ENCODE measurements at places on chromosomes 4 and X.

- DNase-seq = no peak
Measured at GRCh38 chr4:89357340-89357739, 49.7 kb upstream of the GPRIN3 start.

- DNase-seq = no peak
Measured at GRCh38 chrX:27968352-27968751, 12.9 kb downstream of the DCAF8L1 start.

DNA sequence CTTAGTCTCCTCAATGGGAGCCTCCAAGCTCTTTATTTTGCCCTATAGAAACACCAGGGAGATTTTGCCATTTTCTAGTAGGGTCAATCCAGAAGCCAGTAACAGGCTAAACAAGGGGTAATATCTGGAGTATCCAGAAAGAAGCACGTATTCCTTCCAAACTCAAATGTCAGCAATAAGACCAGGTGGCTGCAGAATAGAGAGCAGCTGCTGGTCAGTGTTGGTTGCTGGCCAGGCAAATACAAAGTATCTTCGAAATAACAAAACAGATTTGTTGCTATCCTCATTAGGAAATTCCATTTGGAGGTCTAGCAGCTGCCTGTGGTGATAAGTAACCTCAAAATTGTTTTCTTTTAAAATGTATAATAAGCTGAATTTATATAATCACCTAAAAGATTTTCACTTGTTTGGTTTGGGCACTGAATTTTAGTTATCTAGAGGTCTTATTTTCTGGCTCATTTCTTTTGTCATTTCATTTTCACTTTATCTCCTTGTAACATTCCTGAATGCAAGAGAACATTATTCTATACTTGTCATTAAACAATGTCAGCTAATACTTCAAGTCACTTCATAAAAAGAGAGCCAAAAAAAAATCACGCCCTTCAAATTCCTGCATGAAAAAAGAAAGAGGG lies 320.6 kb downstream of the DTHD1 start:
- no peak for DNase-seq

GRCh38 chrX:45266456-45266855 lies 65.8 kb upstream of the DIPK2B start:
- no peak for DNase-seq

DNA sequence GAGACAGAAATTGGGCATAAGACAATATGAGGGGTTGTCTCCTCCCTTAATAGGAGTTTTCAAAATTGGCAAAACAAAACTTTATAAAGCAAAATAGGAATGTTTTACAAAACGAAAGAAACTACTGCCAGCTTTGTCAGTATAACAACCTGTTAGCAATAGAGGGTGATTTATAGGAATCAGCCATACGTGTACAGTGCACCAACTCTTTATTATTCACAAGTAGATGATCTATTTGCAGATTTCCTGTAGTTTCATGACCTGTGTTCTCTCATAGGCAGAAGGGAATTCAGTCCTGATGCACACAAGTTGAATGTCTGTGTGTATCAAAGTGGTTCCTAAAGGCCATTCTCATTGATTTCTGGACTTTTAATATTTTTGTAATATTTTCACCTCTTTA lies 116.3 kb downstream of the MFAP3L start:
- no peak for DNase-seq

DNA sequence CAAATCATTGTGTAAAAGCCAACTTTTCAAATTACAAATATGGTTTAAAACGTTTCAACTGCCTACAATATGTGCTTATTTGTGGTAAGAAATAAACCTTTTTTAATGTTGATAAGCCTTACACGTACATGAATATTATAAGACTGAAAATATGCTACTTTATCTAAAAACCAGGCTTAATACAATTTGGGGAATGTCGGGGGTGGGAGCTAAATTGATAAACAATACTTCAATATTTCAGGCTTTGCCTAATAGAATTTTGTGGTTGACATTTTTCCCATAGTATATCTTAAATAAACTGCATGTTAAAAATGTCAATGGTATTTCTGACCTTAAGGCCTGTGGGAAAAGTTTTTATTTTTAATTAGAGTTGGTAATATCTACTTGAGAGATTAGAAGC lies 69.8 kb upstream of the SLIT2 start:
- DNase-seq = no peak

- DNase-seq = no peak
Measured at GRCh38 chr4:109315818-109316217, 13.4 kb upstream of the COL25A1 start.

GRCh38 chrX:39309721-39310152 lies 508.5 kb downstream of the MID1IP1 start:
- DNase-seq = no peak

GRCh38 chr4:129322920-129323319 lies 227.0 kb downstream of the C4orf33 start:
- no peak for DNase-seq

GRCh38 chrX:154444755-154445246 lies 860 bp downstream of the FAM50A start:
- no peak for DNase-seq

- DNase-seq = no peak
Measured at GRCh38 chrX:31314921-31315320, 243.1 kb upstream of the FTHL17 start.

DNA sequence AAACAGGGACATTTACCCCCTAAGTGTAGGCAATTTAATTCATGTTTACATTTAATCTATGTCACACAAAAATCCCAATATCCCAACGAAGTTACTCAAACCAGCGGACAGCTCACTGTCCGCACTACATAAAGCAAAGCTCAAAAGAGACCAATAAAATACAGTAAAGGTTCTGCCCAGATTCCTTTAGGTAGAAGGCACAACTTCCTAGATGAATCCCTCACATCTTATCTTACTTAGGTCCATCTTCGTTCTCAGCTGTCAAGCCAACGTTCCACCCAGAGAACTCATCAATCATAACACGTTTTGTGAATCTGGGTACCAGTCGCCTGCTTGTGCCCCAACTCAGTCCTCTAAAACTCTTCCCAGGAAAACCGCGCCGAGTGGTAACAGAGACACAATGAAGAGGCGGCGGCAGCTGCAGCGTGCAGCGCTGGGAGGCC lies 1.7 kb downstream of the HNRNPDL start:
- no peak for DNase-seq

DNA sequence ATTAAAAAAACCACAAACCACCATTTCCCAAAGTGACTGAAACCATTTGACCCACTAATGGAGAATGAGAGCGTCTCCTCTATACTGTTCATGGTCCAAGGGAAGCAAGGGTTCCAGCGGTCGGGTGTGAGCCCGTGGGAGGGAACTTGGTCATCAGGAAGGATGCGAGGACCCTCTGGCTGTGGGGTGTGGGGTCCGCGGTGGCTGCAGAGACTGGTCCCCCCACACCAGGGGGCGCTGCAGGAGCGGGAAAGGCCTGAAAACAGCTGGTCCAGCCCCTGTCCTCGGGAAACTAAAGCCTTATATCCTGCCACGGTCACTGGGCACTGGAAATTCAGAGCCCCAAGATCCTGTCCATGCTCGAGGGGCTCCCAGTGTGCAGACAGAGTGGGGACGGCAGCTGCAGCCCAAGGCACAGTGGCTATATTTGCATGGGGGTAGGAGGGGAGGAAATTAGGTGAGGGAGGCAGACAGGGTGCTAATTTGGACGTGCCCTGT lies 4.3 kb downstream of the BLOC1S4 start:
- DNase-seq = peak; percentile 82

DNA sequence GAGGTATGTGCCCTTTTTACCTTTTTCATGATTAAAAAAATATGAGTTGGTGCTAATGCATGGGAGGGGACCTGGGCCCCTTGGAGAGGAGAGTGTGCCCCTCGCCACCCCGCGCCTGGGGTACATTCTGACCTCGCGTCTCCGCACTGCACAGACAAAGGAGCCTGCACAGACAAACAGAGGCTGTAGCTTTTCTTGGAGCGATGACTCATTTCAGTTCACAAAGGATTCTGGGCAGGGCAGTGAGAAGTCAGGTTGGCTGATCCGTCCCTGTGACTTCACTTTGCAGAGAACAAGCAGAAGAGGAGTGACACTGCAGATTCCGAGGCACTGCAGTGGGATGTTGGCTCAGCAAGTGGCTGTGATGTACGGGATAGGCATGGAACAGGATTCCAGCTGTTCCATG lies 82.9 kb downstream of the STOX2 start:
- no peak for DNase-seq

DNA sequence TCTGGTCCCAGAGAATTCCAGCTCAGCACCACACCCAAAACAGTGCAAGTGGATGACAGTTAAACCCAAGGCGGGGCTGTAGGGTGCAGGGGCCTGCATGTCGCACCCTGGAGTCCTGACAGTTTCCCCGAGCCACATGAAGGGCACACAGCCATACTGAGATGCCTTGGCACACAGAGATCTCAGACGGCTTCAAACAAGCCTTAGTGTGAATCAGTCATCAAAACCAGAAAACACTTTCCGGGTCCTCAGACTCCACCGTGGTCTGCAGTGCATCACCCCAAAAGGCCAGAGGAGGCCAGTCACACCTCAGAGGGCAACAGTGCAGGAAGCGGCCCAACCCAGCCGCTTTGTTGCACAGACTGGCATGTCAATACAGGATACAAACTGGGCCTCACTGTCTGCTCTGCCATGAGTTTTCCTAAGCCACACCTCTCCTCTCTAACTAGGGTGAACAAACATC lies 64.6 kb upstream of the ENPP6 start:
- DNase-seq = peak; percentile 10

DNA sequence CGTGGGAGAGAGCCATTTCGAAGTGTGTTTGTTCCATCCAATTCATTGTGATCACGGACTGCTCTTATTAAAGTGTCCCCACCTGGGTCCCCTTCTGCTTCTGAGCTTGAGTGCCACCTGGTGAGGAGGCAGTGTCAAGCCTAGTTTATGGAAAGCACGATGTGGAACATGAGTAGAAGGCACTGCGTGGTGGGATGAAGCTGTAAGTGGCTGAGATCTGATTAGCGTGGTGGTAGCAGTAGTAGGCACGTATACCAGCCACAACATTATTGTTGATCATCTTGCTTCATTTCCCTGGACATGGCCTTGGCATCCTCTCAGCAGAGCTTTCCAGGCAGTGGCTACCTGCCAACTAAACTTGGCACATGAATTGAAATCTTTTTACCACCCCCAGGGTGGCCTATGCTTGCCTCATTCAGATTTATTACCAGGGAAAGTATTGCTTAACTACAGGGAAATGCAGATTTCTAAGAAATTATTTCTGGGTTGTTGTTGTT lies 46.4 kb downstream of the GPAT3 start:
- DNase-seq = no peak
